Stimulated activated CD4-positive, alpha-beta T cell treated with anti-CD3 and anti-CD28 coated beads, Interleukin-1b, Interleukin-23, amount 100 ng/mL, for 1 hour (primary cell): ENCODE measurements at places on chromosomes 11 and 22.

- DNase-seq, result no peak
These were observed 1.4 kb upstream of the TPP1 start for GRCh38 chr11:6620636-6621035.

GRCh38 chr11:132640952-132641351, 891.3 kb downstream of the OPCML start:
- no peak for DNase-seq

- DNase-seq, result no peak
These were observed 41.9 kb downstream of the CEP164 start for GRCh38 chr11:117369534-117369933.

DNA sequence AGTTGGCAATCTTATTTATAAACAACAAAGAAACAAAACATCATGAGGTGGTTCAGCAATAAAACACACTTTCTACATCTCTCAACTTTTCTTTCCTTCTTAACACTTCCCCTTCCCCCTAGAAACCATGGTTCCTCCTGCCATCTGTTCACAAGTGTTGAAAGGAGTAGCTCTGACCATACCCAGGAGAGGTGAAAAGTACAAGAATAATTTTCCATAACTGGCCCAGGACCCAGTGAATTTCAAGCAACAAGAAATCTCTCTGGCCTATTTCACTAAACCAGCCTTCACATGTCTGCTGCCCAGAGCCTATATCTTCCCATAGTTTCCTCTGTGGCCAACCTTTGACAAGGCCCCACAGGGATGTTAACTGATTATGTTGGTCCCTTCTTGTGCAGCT, 98.2 kb upstream of the CEP126 start:
- no peak for DNase-seq

GRCh38 chr22:46131151-46131587, 19.2 kb upstream of the PPARA start:
- no peak for DNase-seq

DNA sequence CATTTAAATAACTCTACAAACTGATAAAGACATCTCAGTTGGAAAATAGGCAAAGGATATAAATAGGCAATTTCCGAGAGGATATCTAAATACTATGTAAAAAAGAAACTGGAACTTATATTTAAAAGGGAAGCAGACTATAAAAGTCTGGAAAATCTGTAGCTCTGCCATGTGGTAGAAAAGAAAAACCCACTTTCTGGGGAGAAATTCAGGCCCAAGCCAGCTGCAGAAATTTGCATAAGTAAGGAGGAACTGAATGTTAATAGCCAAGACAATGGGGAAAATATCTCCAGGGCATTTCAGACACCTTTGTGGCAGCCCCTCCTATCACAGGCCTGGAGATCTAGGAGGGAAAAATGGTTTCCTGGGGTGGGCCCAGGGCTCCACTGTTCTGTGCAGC, 97.8 kb upstream of the ZBED5 start:
- DNase-seq, result no peak

- DNase-seq, result no peak
These were observed 37.6 kb upstream of the RIC3 start for GRCh38 chr11:8206251-8207079.

- DNase-seq, result no peak
These were observed 16.6 kb downstream of the IL10RA start for GRCh38 chr11:118002541-118003423.

- no peak for DNase-seq
These were observed 180.4 kb upstream of the B3GAT1 start for GRCh38 chr11:134592391-134592990.
